ENCODE measurements at places on chromosomes 3 and 15. TPM values are rescaled to one million over a fixed set of nuclear protein-coding genes. Genes with fewer than 3 reads are reported as not detected.
A peak's percentile ranks its signal among the peaks of the same experiment; 100 is the strongest.

Gene TNNC1
- total RNA-seq, result 6.5 TPM

DNA sequence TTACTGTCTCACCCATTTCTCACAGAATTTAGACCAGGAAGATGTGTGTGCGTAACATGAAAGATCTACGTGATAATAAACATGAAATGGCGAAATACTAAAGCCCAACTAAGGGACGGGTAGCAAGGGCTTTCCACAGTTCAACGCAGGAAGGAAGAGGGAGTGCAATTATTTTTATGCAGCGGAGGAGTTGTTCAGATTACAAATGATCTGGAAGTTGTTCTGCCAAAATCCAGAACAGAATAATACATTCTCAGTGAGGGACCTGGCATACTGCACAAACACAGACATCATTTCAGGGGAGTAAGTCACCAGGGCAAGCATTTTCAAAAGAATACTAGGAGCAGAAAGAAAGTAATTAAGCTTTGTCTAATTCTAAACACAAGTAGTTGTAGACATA, 133.6 kb upstream of the RAP2B start:
- DNase-seq, result no peak

Gene USP50
- not detected for total RNA-seq

Gene ISL2
- total RNA-seq, result 2.7 TPM

DNA sequence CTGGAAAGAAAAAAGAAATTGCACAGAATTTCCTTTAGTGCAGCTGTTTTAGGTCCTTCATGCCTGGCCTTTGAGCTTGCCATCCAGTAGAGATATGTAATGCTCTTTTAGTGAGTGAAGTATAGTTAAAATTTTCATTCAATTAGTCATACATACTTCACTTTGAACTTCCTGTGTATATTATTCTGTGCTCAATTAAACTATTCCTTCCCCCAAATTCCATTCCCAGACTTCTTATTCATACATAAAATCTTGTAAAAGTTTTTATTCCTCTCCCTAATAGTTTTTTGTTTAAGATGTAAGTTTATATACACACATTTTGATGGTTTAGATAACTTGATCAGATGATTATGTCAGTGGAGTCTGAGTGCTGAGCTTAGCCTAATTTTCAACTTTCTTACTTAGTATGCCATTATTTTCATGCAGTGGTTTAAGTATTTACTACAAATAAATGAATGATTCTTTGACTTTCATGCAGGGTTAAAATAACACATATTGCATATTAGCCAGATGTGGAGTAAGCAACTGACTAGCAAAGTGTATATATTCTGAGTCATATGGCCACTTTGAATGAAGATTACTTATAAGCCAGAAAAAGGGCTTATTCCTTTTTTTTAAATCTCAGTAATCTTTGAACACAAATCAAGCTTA, 42.5 kb upstream of the ABHD10 start:
- DNase-seq, result no peak

DNA sequence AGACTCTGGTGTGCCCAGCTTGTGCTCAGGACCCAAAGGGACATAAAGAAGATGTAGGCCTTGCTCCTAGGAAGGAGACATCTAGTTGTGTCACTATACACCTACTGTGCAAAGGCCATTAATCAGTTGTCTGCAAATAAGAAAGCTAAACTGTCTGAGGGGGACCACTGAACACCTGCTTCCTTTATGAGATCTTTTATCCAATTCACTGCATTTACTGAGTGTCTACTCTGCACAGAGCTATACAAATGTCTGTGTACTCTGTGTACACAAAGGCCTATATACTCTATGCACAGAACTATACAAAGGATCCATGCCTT, 124.8 kb downstream of the CTNNB1 start:
- no peak for DNase-seq

Gene CHST13
- total RNA-seq, result 8.4 TPM

- DNase-seq, result no peak
Measured at GRCh38 chr3:30675774-30676173, 69.4 kb downstream of the TGFBR2 start.

- DNase-seq, result peak; percentile 72
Measured at GRCh38 chr3:171614318-171614921, 154.2 kb upstream of the TNIK start.

Data from GM23338 (cell line).